Progenitor cell of endocrine pancreas (in vitro differentiated cells): ENCODE measurements at places on chromosomes 13 and 19. TPM values are rescaled to one million over a fixed set of nuclear protein-coding genes. Genes with fewer than 3 reads are reported as not detected.

Gene ETV2
- 1.0 and 1.3 TPM in 2 replicates for total RNA-seq

Gene APC2
- total RNA-seq, result 5.2 and 5.8 TPM in 2 replicates

Gene KIR2DL3
- total RNA-seq, result not detected in 2 replicates

Gene SYMPK
- total RNA-seq, result 112 and 114 TPM in 2 replicates

Gene SHISA2
- 15.2 and 18.1 TPM in 2 replicates for total RNA-seq

Gene POLR1D
- total RNA-seq, result 153 TPM in 2 replicates

DNA sequence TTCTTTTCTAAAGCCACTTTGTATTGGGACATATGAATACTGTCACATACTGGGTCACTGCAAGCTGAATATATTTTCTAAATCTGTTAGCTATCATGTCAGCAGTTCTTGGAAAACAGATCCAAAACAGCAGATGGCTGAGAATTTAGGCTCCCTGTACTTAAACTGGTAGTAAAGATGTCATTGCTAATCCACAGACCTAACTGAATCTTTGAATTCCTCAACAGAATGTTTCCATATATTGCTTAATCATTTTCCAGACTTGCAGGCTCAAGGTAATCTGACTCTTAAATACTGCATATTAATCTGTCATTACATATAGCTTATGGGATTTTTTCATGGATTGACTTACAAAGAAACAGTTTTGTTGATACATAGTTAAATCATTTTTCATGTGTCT, 639.0 kb upstream of the KLHL1 start:
- no peak for DNase-seq
- H3K4me3 ChIP-seq, result no peak overlapping the region
- H3K27ac ChIP-seq, result no peak overlapping the region
- no peaks in the 10 kb centered on the region for H3K4me1 ChIP-seq
- no peaks in the 10 kb centered on the region for H3K27me3 ChIP-seq
- no peaks in the 10 kb centered on the region for H3K36me3 ChIP-seq

DNA sequence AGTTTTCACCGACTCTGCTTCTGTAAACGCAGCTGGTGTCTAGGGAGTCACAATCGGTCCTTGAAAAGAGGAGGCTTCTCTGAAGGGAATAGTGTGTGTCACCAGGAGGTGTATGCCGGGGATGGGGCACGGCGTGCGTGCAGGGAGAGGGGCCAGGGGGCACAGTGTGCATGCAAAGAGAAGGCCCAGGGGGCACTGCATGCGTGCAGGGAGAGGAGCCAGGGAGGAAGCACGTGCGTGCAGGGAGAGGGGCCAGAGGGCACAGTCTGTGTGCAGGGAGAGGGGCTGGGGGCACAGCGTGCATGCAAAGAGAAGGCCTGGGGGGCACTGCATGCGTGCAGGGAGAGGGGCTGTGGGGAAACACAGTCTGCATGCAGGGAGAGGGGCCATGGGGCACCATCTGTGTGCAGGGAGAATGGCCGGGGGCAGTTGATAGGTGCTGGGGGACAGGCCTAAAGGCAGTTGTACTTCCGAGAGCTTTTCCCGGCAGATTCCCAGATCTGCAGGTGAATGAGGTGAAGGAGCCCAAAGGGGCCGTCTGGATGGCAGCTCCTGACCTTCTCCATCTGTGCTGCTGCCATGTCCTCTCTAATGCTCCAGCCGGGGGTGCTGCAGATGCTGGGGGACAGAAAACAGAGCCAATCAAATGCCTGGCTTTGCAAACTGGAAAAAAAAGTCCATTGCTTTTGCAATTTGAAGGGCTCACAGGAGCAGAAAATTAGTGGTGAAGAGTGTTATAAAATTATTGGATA, 36.4 kb downstream of the ATP11A start:
- H3K36me3 ChIP-seq, result peaks cover 12% of the 10 kb centered on the region
- no peaks in the 10 kb centered on the region for H3K27me3 ChIP-seq
- H3K4me1 ChIP-seq, result peaks cover 50% of the 10 kb centered on the region
- H3K27ac ChIP-seq, result peak overlapping the region; percentile 42
- H3K4me3 ChIP-seq, result no peak overlapping the region

DNA sequence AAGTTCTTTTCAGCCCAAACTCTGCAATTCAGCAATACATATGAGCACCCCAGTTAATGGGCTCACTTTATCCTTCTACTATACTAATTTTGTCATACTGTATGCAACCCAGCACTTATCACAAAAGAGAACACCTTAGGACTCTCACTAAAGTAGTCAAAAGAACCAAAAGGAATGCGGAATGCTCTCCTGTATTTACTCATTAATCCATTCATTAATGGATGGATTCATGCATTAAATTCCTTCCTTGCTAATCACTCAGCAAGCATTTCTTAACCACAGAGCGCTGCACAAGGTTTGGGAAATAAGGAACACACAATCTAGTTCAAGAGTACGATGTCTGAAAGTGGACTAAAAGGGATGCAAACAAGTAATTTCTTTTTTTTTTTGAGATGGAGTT, 12.8 kb upstream of the DOCK9 start:
- H3K4me3 ChIP-seq, result no peak overlapping the region
- H3K4me1 ChIP-seq, result peaks cover 22% of the 10 kb centered on the region
- H3K27me3 ChIP-seq, result no peaks in the 10 kb centered on the region
- no peaks in the 10 kb centered on the region for H3K36me3 ChIP-seq

GRCh38 chr13:44068737-44069136, 189.0 kb downstream of the LACC1 start:
- H3K36me3 ChIP-seq, result no peaks in the 10 kb centered on the region
- H3K4me1 ChIP-seq, result peaks cover 7% of the 10 kb centered on the region
- no peaks in the 10 kb centered on the region for H3K27me3 ChIP-seq
- no peak for DNase-seq

DNA sequence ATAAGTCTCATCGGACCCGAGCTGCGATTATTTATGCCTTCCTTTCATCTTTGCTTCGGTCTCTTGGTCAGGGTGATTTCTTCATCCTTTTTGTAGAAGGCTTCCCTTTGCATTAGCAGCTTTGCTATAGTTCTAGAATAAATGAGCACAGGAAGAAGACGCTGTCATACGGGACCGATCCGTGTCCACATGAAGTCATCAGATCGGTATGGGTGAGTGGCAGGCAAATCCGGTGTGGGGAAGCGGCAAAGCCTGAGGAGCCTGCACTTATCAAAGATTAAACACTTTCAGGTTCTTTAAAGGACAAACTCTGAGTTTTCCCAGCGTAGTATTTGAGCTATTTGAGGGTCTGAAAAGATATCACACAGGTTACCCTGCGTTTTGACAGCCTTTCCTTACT, 119.3 kb downstream of the IRS2 start:
- H3K36me3 ChIP-seq, result no peaks in the 10 kb centered on the region
- DNase-seq, result no peak
- peaks cover 21% of the 10 kb centered on the region for H3K4me1 ChIP-seq
- H3K4me3 ChIP-seq, result no peak overlapping the region
- peaks cover 3% of the 10 kb centered on the region for H3K27me3 ChIP-seq

DNA sequence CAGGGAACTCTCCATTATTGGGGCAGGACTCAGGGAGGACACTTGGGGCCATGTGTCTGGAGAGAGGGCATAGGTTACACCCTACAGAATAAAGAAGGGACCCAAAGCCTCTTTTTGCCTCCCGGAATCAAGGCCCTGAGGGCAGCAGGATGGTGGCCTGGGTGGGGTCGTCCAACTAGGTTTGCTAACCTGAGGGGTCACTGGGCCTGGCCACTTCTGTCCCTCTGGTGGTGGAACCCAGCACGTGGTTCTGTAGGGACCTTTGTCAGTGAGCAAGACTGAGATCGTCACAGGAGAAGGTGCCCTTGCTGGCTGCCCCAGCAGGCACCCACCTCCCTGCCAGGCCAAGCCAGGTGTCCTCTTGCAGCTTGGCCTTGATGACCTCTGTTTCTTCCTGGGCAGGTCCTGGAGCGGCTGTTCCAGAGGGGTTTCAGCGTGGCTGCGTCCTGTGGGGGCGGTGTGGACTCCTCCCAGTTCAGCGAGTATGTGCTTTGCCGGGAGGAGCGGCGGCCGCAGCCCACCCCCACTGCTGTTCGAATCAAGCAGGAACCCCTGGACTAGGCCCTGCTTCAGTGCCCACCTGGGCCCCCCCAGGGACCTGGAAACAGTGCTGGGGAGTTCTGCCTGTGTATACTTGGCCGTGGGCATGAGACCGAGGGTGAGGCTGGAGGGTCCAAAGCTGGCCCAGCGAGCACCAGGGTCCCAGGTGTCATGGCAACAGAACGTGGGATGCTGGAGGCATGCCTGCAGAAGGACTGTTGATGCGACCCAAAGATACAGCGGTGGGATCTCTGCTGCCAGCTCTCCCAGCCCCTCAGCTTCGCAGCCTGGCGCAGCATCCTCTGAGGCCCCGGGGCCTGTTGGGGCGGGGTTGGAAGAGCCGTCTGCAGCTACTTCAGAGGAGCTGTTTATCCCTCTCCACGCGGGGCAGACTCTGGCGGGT, 16.0 kb downstream of the KCTD15 start:
- peaks cover 13% of the 10 kb centered on the region for H3K36me3 ChIP-seq
- no peak overlapping the region for H3K27ac ChIP-seq
- no peak overlapping the region for H3K4me3 ChIP-seq
- H3K4me1 ChIP-seq, result no peaks in the 10 kb centered on the region

DNA sequence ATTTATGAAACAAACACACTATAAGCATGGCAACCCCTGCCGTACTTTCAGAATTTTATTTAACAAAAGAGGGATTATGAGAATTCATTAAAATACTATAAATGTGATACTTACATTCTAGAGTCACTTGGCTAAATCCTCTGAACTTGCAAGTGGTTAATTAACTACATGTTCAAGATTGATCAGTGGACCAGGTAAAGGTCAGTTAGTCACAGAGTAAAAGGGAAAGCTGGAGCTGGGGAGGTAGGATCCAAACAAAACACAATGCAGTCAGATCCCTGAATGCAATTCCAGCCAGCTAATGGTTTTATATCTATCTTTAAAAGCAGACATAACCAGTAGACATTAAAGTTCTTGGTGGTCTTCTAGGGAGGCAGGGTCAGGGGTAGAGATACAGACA, 270.5 kb downstream of the DIAPH3 start:
- H3K4me3 ChIP-seq, result no peak overlapping the region
- no peaks in the 10 kb centered on the region for H3K27me3 ChIP-seq
- no peaks in the 10 kb centered on the region for H3K36me3 ChIP-seq
- H3K27ac ChIP-seq, result no peak overlapping the region
- DNase-seq, result no peak

DNA sequence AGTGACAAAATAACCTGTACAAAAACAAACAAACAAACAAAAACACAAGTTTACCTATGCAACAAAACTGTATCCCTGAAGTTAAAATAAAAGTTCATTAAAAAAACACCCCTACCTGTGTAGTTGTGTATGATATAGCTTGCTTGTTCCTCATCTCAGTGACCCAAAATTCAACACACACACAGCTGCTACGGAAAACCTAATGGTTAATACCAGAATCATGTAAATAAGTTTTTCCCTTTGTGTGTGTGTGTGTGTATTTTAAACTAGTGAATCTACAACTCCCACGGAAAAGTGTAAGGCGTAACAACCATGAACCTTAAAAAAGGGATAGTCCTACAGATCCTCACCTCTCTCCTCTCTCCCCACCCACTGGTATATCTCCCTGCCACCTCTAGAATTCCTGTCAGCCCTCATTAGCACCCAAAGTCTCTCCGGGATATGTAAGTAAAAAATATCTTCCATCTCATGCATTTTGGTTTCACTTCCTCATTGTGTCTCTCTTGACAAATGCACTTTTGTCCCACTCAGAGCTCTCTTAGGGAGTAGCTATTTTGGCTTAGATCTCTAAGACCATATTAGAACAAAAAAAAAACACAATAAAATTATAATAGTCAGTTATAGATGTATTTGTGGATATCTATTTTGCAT, 2236.5 kb downstream of the PCDH9 start:
- no peaks in the 10 kb centered on the region for H3K36me3 ChIP-seq
- H3K4me3 ChIP-seq, result no peak overlapping the region
- no peak overlapping the region for H3K27ac ChIP-seq
- no peaks in the 10 kb centered on the region for H3K27me3 ChIP-seq
- no peak for DNase-seq

- no peak overlapping the region for H3K27ac ChIP-seq
- no peak for DNase-seq
- peaks cover 6% of the 10 kb centered on the region for H3K4me1 ChIP-seq
- no peak overlapping the region for H3K4me3 ChIP-seq
- no peaks in the 10 kb centered on the region for H3K27me3 ChIP-seq
Measured at GRCh38 chr13:20553311-20553710, 13.6 kb upstream of the IFT88 start.

GRCh38 chr19:33700408-33701013, 78.8 kb downstream of the CHST8 start:
- H3K4me3 ChIP-seq, result no peak overlapping the region
- no peak overlapping the region for H3K27ac ChIP-seq
- H3K27me3 ChIP-seq, result peaks cover 2% of the 10 kb centered on the region
- H3K36me3 ChIP-seq, result no peaks in the 10 kb centered on the region

DNA sequence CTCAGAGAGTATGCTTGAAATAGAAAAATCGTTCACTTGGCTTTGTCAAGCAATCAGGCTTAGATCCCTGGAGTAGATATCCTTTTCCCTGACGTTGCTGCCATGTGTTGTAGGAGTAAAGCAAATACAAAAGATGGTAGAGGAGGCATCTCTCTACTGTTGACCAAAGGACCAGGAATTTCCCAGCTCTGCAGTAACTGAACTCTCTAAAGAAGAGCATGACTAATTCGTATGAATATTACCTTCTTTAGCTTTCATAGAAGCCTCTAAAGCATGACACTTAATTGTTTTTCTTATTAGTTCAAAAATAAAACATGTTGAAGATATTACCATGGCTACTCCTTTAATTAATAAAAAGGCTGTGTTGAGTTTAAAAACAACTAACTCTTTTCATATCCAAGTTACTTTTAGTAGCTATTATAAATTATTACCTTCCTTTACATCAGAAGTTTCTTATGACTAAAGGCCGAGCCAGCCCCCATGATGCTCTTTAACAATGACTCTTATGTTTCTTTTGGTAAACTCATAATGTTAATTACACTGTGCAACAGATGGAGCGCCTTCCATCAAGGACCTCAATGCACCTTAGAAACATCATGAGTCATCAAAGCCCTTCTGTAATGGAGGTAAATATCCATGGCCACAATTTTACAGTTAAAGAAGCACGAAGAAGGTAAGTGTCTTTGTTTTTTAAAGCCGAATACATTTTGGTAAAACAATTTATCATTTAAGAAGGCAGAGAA, 352.4 kb downstream of the KLF5 start:
- H3K4me3 ChIP-seq, result no peak overlapping the region
- peaks cover 18% of the 10 kb centered on the region for H3K4me1 ChIP-seq
- H3K27me3 ChIP-seq, result no peaks in the 10 kb centered on the region
- no peak overlapping the region for H3K27ac ChIP-seq
- no peak for DNase-seq

DNA sequence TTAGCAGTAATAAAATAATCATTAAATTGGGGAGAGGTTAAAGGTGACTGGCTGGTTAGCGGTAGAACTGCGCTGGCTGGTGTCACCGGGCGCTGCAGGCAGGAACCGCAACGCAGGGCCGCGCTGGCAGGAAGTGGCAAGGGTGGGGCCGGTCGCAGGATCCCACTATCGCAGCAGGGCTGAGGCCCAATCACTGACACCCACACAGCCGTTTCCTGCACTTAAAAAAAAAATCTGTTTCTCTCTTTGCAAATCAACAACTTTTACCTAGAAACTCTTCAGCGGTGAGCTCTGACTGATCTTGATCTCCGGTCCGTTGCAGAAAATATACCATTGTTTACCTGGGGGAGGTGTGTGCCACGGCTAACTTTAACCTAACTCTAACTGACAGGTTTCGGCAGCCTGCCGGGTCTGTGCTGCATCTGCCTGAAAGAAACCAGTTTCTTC, 46.9 kb downstream of the KLF2 start:
- no peaks in the 10 kb centered on the region for H3K27me3 ChIP-seq
- H3K4me3 ChIP-seq, result no peak overlapping the region
- H3K27ac ChIP-seq, result no peak overlapping the region
- peaks cover 16% of the 10 kb centered on the region for H3K36me3 ChIP-seq
